ENCODE measurements at places on chromosomes 3 and 15.

- peak; percentile 92 for DNase-seq
These were observed 78.0 kb upstream of the SLC25A36 start for GRCh38 chr3:140863580-140864009.

DNA sequence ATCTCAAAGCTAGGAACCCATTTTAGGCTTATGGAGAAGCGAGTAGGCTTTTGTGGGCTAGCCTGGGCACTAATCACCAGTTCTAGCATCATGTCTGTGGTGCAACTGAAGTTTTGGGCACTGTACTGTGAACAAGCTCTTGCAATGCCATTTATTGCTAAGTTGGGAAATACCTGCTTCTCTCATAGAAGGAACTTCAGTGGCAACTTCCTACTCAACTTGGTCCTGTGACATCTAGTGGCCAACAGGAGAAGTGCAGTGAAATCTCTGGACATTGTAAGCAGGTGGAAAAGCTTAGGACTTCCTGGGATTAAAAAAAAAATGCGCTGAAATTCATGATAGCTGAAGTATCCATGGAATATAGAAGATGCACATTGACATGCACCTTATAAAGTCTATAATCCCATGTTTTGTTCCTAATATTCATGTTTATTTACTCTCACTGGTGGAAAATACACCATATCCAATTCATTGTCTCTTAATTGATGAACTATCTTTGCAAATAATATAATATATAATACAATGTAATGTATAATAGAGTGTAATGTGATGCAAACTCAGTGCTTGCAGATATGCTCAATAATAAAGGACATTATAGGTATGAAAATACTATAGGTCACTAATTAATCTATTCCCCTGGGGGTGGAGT lies 6.5 kb upstream of the ALDH1A3 start:
- peak; percentile 73 for DNase-seq

DNA sequence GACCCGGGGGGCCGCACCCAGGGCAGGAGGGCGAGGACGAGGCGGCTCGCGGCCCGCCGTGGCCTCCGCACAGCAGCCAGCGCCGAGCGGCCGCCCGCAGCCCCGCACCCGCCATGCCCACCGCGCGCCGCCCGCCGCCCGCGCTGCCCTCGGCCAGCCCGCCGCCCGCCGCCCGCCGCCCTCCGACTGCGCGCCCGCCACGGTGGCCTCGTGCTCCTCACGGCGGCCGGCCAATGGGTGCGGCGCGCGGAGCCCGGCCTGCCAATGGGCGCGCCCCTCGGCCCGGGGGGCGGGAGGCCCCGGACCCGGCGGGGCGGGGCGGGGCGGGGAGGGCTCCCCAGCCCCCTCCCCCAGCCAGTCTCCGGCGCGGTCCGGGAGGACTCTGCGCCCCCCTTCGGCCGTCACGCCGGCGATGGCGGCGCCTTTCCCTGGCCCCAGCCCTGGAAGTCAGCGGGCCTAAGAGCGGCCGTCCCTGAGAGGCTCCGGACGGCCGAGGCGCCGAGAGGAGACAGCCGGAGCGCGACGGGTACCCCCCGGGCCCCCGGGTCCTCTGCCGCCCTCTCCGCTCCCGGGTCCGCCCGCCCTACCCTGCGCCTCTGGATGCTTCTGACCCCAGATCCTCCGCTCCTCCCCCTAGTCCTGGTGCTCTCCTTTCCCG lies at the start of gene NT5DC2:
NT5DC2 (minus strand) TSS at position 235 of the 658 bp plus-strand sequence; CDS start at position 115, 120 bp downstream.
- DNase-seq: peak; percentile 88

- peak; percentile 60 for DNase-seq
These were observed 103.6 kb upstream of the THSD4 start for GRCh38 chr15:71011503-71012155.

GRCh38 chr15:64333986-64334929 lies 21.7 kb downstream of the CSNK1G1 start:
- DNase-seq: no peak

DNA sequence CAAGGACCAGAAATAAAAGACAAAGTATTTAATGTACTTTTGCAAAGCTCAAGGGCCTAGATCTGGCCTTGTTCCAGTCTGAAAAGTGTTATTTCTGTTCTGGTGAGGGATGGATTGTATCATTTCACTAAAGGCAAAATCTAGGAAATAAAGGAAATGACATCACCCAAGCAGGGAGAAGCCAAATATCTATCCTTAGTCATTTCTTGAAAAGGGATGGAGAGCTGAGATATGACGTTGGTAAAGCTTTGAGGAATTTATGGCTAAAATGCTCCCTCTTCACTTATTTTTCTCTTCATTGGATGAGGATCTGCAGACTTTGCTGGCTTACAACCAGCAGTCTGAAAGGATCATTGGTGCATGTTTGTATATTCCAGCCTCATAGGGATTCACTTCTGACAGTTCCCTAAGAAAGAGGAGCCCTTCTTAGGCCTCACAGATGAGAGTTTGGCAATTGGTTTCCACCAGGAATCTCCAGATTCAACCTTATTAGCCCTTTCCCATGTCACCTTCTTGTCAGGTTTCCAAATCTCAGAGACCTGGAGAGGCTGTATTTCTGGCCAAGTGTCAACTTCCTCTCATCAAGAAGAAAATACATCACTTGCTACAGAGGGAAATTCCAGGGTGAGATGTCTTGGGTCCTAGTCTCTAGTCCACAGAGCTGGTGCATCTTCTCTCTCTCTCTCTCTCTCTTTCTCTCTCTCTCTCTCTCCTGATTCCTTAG lies 93.7 kb upstream of the BOC start:
- no peak for DNase-seq

- DNase-seq: no peak
These were observed at the start of gene GRK7 for GRCh38 chr3:141763088-141763750. TSS of gene GRK7 (plus strand) at chr3:141763408. CDS start at chr3:141778285, 14,877 bp downstream.

- DNase-seq: no peak
These were observed 359.5 kb upstream of the CBLB start for GRCh38 chr3:106228271-106228670.

DNA sequence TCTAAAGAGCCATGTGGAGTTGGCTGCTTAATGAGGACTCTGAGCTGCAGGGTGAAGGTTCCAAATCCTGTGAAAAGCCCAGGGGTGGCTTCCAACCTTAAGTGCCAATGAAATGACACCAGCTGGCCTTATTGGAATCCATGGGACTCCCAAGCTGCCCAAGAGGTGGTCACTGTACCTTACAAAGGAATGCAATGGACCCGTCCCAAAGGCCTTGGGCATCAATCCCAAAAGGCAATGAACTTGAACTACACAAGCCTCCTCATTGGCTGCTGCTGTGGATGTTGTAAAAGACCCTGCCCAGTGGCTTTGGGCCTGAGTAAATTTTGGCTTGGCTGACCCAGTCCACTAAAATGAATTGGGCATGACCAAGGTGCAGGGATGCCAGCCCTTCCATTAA lies 129.3 kb downstream of the WNT5A start:
- DNase-seq: no peak

- DNase-seq: peak; percentile 39
These were observed 1.2 kb downstream of the DCLK3 start for GRCh38 chr3:36762918-36763849.

- no peak for DNase-seq
These were observed 4.5 kb downstream of the RNF168 start for GRCh38 chr3:196499061-196499460.

GRCh38 chr3:17232442-17232841 lies 347.7 kb downstream of the PLCL2 start:
- DNase-seq: no peak

DNA sequence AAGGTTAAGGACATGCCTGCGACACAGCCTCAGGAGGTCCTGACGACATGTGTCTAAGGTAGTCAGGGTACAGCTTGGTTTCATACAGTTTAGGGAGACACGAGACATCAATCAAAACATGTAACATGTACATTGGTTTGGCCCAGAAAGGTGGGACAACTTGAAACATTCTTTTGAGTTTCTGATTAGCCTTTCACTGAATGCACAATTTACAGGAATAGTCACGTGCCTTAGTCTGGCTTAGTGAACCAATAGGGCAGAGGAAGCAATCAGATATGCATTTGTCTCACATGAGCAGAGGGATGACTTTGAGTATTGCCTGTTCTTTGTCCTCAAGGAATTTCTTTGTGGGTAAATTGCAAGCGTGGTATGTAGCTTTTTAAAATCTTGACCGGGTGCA lies 24.5 kb upstream of the HDAC11 start:
- no peak for DNase-seq

- no peak for DNase-seq
These were observed 32.1 kb downstream of the IMPG2 start for GRCh38 chr3:101288294-101288693.

- DNase-seq: peak; percentile 2
These were observed 39.1 kb downstream of the SCAPER start for GRCh38 chr15:76866008-76866407.

DNA sequence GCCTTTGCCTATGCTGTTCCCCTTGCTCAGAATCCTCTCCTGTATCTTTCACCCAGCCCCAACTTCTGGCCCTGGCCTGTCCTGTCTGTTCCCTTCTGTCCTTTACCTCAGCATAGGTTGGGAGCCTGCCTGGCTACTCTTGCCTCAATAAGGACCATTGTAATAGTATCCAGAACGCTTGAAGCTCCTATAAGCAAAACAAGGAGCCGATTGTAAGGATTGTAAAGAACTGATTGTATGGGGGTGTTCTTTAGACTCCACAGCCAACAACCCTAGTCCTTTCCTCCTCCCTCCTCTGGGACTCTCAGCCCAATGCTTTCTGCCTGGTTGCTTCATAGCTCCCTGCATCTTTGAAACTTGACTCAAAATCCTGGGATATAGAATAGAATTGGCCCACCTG lies 18.7 kb upstream of the RAD54L2 start:
- DNase-seq: peak; percentile 6

- DNase-seq: no peak
These were observed 365 bp upstream of the PDCD6IP start for GRCh38 chr3:33798113-33798417.

- no peak for DNase-seq
These were observed 161.0 kb downstream of the TCF12 start for GRCh38 chr15:57079446-57079845.

GRCh38 chr15:32966512-32966911 lies 228.0 kb downstream of the FMN1 start:
- DNase-seq: no peak

DNA sequence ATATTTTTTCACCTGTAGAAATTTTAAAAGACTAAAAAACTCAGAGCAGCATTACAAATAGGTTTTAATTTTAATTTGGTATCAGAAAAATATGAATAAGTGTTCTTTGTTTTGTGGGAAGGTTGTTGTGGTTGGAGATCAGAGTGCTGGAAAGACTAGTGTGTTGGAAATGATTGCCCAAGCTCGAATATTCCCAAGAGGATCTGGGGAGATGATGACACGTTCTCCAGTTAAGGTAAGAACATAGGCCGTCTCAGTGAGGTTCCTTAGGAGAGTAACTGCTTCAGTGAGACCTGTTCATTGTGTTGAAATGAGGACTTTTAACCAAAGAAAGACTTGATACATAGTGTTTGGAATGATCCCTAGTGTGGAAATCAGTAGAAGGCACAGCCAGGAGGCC lies 44.8 kb downstream of the OPA1 start:
- no peak for DNase-seq

GRCh38 chr3:81080608-81081007 lies 680.8 kb downstream of the GBE1 start:
- DNase-seq: no peak

GRCh38 chr3:194158942-194159439 lies 23.0 kb downstream of the HES1 start:
- no peak for DNase-seq

DNA sequence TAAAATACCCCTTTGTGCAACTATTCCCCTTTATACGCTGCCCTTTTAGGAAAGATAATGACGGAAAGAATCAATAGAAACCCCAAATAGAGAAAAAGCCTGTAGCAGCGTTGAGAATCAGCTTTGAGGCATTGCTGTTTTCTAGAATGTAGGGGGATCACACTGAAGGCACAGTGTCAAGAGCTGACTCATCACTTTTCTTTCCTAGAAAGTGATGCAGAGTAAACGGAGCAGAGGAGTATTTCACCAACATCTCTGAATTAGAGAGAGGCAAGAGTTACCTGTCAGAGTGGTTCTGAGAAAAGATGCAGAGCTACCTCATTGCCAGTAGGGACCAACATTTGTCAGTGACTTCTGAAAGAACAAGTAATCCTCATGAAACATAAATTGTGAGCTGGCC lies 269.8 kb upstream of the TMC3 start:
- no peak for DNase-seq

DNA sequence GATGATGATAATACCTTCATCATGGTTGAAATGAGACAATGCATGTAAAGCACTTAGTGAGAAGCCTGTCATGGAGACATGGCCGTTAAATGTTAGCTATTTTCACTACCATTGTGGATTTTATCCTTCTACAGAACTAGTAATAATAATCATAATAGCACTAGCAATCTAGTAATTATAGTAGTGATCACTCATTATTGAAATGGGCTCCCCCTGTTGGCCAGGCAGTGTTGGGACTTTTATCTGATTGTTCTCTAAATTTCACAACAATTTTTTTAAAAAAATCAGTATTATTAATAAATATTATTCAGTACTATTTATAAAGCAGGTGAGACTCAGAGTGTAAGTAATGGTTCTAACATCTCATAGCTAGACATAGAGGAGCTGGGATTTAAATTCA lies 396.3 kb downstream of the IL5RA start:
- no peak for DNase-seq

DNA sequence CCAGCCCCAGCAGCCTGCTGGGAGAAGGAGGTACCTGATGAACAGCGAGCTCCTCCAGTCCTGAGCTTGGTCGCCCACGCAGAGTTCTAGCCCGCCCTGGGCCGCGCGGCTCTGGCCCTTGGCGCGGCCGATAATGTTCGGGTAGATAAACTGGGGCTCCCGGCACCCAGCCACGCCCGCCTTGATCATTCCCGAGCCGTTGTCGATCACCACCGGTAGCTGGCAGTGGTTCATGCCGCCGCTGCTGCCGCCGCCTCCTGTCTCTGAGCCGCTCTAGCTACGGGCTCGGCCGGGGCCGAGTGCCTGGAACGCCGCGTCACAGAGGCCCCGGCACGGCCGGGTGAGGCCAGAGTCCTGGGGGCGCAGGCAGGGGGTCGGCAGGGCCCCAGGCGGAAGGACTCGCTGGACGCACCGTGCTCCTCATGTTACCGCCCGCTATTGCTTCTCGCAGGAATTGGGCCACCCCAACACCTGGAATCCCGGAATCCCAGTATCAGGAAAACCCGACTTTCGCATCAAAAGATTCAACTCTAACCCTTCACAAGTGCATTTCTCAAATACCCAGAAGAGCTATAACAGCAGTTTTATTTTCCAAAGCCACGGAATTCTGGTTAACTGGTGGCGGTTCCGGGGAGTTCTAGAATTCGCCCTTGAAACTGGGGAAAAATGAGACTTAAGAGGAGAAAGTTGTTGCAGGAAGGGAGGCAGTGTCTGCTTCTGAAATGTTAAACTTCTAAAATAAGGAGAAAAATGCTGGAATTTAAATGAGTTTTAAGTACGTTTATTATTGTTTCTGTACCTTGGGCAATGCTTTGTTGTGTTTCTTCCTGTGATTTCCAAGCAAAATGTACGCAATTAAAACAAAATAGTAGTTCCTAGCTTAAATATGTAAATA lies at the start of gene ACTRT3:
ACTRT3 (minus strand) TSS at position 275 of the 895 bp plus-strand sequence; CDS start at position 234, 41 bp downstream.
- peak; percentile 79 for DNase-seq

DNA sequence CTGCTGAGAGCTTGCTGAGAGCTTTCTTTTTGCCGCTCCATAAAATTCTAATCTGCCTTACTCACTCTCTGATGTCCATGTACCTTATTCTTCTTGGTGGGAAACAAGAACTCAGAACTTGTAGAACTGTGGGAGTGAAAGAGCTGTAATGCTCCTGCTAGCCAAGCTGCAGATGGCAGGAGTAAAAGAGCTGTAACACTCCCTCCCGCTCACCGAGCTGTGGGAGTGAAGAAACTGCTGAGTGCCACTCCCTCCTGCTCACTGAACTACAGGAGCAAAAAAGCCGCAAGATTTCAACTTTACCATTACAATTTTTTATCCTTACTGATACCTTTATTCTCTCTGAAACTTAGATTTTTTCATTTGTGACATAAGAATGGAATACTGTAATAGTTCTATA lies 199.1 kb downstream of the SI start:
- peak; percentile 45 for DNase-seq
